ENCODE measurements at places on chromosomes 7 and 10. TPM values are rescaled to one million over a fixed set of nuclear protein-coding genes. Genes with fewer than 3 reads are reported as not detected.

Gene GPR15LG
- total RNA-seq: not detected

Gene PDE6C
- not detected for total RNA-seq

Gene DENND2A
- total RNA-seq: 0.10 TPM

GRCh38 chr7:70406186-70406949 is 725.6 kb upstream of the GALNT17 start:
- no peak for DNase-seq

DNA sequence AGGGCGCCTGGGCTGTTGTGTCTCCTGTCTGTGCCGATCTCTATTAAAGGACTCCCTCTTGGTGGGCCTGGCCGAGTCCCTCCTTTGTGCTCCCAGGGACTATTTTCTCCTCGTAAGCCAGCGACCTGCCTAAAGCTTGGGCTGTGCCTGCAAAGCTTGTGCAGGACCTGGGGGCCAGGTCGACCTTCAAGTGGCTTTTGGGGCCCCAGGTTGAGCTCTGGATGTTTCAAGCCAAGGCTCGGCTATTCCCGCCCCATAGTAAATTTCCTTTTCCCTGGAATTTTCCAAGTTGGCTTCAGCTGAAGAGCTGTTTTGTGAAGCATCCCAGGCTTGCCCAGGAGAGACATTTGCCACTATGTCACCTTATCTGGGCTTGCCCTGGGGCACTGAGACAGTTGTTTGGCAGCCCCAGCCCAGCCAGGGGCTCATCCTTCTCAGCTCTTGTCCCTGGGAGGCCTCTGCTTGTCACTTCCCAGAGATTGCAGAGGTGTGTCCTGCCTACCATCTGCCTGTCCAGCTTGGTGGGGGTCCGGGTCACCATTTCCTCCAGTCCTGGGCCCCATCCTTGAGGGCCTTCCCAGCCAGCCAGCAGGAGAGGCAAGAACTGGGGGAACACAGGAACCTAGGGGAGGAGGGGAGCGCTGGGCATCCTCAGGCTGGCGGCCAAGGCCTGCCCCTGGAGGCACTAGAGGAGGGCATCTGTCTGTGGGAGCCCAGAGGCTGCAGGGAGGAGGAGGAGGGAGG is 20.2 kb downstream of the ZMIZ2 start:
- no peak overlapping the region for H3K4me3 ChIP-seq
- peaks cover 39% of the 10 kb centered on the region for H3K4me1 ChIP-seq
- H3K27me3 ChIP-seq: no peaks in the 10 kb centered on the region
- no peak for DNase-seq
- peak overlapping the region; percentile 88 for H3K27ac ChIP-seq
- H3K36me3 ChIP-seq: peaks cover 34% of the 10 kb centered on the region

- no peak overlapping the region for H3K27ac ChIP-seq
- no peaks in the 10 kb centered on the region for H3K36me3 ChIP-seq
- H3K27me3 ChIP-seq: no peaks in the 10 kb centered on the region
- H3K4me1 ChIP-seq: no peaks in the 10 kb centered on the region
- peak; percentile 43 for DNase-seq
Observed at GRCh38 chr10:72834183-72834825, 59.2 kb upstream of the OIT3 start.

GRCh38 chr7:4460597-4460996 is 221.5 kb upstream of the FOXK1 start:
- DNase-seq: no peak
- no peaks in the 10 kb centered on the region for H3K4me1 ChIP-seq
- no peaks in the 10 kb centered on the region for H3K27me3 ChIP-seq
- no peak overlapping the region for H3K4me3 ChIP-seq

GRCh38 chr7:25454562-25455041 is 226.3 kb upstream of the NPVF start:
- no peaks in the 10 kb centered on the region for H3K4me1 ChIP-seq
- no peak overlapping the region for H3K27ac ChIP-seq
- DNase-seq: no peak
- peaks cover 3% of the 10 kb centered on the region for H3K27me3 ChIP-seq
